ENCODE measurements at places on chromosomes 2 and 18. TPM values are rescaled to one million over a fixed set of nuclear protein-coding genes. Genes with fewer than 3 reads are reported as not detected.

DNA sequence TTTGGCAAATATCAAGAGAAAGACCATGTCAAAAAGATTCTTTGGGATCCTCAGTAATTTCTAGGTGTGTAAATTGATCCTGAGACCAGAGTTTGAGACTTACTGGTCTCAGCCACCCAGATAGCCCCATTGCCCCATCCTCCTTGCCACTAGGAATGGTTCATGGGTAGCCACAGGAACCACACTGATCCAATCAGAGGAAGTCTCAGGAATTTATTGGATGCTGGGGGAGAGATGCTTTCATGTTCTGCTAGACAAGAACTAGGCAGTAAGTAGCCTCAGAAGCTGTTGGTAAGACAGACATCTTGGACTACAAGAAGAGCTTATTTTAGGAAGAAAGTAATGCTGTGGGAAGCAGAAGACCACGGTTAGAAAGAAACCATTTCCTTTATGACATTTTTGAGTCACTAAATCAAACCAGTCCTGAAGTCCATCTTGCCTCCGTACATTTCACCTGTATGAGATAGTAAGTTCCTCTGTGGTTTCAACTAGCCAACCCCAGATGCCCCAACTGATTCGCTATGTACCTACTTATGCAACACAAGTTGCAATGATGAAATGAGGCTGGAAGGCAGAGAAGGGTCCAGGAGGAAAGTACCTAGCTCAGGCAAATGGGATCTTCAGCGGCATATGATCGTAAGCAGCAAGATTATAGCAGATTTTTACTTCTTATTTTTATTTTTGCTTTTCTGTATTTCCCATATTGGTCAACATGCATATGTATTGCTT, 3.6 kb upstream of the ST3GAL5 start:
- DNase-seq, result no peak

PDK1 gene
- 14.6 TPM for total RNA-seq

DSG4 gene
- not detected for total RNA-seq

- no peak for DNase-seq
These were observed 121.4 kb upstream of the MAP3K20 start for GRCh38 chr2:172953970-172954852.

- no peak for DNase-seq
These were observed 116.6 kb upstream of the EFEMP1 start for GRCh38 chr2:56040189-56040588.

DNA sequence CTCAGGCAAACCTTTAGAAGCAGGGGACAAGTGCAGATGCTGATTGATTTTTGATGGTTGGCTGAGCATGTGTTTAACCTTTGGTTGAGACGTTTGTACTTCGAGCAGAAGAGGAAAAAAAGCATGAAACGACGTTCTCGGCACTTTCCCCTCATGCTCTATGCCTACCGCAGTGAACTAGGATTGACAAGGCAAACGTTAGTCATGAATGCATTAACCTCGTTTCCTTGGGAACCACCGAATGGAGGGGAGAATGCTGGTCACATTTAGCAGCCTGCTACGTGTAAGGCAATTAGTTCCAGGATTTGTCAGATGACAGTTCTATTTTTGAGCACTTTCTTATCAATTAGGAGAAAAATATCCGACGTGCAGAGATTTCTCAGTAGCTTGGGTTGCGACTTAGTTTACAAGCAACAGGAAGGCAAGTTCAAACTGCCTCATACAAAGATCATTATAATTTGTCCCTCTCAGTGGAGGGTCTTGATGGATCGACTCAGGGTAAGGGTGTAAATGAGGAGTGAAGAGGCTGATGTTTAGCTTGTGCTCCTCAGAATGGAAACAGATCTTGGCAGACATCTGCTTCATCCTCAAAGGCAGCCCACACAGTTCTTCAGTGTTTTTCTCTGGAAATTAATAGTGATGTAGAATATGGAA, 47.4 kb upstream of the GPR45 start:
- peak; percentile 18 for DNase-seq

- no peak for DNase-seq
These were observed 277.7 kb upstream of the SALL3 start for GRCh38 chr18:78701771-78702396.

GRCh38 chr2:30664761-30665358, 142.4 kb downstream of the CAPN13 start:
- no peak for DNase-seq

DNA sequence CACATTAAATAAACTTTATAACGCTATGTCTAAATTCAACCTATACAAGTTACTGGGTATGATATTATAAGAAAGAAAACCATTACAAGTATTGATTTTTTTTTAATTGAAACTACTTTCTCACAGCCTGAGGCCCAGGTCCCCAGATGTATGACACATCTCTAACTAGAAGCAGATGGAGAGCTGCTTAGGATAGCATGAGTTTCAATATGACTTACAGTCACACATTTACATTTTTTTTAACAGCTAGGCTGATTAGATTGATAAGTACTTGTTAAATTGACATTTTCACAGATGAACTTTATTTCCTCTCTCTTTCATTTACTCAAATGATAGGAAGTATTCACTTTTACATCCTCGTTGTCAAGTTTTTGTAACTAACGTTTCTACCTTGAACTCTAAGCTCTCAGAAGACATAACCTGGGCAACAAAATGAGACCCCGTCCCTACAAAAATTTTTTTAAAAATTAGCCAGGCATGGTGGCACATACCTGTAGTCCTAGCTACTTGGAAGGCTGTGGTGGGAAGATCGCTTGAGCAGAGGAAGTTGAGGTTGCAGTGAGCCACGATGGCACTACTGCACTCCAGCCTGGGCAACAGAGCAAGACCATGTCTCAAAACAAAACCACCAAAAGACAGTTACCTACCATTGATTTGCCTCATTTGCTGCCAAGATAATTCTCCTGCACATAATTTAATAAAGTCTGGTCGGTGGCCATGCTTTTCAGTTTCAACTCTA, 52.4 kb downstream of the STK39 start:
- no peak for DNase-seq

ARHGEF4 gene
- 22.1 TPM for total RNA-seq

DNA sequence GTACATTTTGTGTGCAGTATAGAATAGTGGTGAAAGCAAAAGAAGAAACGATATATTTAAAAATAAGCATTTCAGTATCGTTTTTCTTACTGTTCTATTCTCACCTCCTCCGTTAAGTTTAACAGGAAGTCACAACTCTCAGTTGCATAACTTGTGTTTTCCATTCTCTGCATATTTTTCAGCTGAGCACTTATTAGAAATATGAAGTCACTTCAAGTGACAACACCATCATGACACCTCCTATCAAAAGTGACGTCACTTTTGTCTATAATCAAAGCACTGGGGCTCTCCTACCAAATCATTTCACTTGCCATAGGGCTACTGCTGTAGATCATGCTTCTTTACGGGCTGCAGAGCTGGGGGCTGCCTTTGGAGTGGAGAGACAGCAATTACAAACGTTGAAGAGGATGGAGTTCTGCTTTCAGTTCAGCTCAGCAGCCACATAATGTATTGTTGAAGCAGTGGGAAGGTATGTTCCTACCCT, 36.3 kb downstream of the STAT4 start:
- DNase-seq, result no peak

- DNase-seq, result no peak
These were observed 119.8 kb downstream of the PLB1 start for GRCh38 chr2:28615706-28616105.

DNA sequence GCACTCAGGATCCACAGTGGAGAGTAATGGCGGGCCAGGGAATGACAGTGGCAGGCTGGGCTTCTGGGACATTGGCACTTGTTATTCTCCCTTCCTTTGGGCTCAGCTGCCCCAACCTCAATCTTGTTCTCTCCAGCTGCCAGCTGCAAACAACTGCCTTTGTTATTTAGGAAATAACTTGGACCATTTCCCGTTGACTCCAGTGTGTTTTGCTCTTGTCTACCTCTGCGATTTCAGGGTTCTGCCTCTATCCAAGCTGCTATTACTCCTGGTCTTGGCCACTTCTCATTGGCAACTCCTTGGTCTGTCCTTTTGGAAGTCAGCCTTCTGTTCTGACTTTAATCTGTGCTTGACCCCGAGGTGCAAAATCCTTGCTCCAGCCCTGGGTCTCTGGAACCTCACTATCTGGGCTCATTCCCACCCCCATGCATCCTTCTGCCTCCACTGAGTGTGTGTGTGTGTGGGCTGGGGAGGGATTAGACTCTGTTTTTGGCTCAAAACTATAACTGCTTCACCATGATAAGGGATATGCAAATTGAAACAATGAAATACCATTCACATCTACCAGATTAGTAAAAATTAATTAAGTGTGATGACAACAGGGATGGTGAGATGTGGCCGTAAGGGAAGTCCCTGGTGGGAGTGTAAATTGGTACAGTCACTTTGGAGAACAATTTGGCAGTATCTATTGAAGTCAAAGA, 134.1 kb upstream of the CXCR4 start:
- DNase-seq, result no peak

DNA sequence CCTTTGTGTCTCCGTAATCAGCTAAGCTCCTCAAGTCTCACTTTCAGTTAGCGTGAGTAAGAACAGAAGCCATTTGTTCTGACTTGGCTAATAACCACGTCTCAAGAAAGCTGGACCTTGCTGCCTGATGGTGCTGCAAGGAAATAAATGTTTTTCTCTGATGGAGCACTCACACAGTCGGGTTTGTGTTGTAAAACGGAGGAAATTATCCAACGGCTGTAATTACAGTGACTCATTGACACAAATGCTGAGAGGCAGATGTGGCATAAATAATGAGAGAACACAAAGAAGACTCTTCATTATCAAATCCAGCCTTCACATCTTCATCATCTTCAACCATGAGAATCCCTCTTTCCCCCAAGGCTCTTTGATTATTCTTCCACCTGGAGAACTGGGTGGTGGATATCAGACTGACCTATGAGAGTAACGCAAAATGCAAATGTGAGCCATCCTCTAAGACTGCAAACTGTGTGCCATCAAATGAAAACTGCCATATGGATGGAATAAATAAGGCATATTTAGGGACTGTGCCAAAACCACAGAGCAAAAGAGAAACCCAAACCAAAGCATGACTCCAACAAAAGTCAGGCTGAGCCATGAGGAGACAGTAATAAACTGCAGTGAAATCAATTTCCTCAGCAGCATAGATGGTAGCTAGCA, 252.6 kb downstream of the RND3 start:
- DNase-seq, result no peak

PTPRM gene
- total RNA-seq, result 7.7 TPM

OSBPL6 gene
- total RNA-seq, result 10.8 TPM

DNA sequence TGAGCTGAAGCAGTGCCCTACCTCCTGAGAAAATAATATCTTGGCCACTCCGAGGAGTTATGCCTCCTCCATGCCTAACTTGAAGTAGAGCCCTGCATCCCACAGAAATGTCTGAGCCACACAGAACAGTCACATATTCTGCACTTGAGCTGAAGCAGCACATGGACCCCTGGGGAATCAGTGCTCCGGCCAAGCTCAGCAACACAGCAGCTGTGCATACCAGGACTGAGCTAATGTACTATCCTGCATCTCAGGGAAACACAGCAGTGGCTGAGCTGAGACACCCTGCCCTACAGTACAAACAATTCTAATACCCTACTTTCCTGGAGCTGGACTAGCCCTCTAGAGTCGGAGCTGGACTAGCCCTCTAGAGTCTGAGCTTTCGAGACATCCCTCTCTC, 166.9 kb downstream of the ZNF516 start:
- DNase-seq, result no peak

CRYGD gene
- total RNA-seq, result not detected

DNA sequence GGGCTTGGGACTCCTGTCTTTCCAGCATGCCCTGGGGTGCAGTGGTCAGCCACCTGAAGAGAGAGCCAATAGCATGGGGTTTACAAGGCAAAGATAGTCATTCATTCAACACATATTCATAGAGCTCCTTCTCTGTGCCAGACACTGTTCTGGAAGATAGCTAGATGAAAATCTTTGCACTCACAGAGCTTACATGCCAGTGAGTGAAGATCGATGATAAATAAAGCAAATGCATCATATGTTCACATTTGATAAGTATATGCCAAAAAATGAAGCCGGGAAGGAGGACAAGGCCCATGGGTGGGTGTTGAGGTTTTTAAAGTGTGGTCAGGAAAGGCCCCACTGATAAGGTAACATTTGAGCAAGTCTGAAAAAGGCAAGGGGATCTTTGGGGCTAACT, 130.8 kb upstream of the CDCA7 start:
- no peak for DNase-seq

DNA sequence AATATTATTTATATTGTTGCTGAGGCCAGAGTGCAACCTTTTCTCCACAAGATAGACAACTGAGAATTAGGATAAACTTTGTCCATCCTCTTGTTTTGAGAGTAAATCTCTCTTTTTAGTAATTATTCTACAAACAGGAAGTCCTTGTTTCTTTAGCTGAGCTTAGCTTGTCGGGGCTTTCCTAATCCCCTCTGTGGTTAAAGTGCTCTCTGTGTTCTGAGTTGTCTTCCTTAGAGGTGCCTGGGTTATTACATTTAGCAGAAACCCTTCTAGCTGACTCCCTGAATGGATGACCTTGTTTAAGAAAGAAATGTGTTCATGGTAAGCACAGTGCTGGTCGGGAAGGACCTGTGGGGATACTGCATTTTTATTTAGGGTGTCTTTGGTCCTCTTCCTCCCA, 12.7 kb downstream of the USP39 start:
- no peak for DNase-seq

- DNase-seq, result no peak
These were observed 24.8 kb upstream of the HNRNPA3 start for GRCh38 chr2:177187631-177188312.
